Heart right ventricle (tissue), 16 donors: ENCODE measurements at places on chromosomes 1 and 21.

GRCh38 chr1:57615956-57616355, 192.1 kb upstream of the DAB1 start:
- no peak for DNase-seq

DNA sequence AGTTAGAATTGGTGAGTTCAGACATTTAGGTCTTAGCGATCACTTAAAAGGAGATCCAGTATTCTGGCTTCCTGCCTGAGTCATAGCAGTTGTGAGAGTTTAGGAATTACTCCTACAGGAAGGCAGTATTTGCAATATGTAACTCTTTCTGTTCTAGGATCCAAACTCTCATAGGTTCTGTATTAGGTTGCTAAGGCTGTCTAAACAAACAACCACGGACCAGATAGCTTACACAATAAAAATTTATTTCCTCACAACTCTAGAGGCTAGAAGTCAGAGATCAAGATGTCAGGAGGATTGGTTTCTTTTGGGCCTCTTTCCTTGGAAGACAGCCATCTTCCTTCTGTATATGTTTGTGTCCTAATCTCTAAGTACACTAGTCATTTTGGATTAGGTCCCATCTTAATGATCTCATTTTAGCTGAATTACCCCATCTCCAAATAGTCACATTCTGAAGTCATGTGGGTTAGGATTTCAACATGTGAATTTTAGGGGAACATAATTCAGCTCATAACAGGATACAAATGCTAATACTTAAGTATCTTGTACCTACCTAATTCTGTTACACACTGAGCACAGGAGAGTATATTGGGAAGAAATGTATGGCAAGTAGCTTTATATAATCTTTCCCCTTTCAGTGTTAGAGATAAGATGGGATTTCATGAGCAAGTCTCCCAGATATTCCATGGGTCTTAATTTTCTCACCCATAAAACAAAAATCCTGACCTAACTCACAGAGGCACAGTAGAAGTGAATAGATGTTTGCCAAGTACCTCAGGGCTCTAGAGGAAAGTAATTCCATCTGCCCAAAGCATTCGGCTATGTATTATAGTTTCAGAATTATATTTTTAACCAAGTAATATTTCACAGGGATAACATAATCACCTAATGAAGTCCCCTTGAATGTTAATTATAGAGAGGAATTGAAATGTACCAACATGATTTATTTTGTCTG, 144.4 kb downstream of the PTBP2 start:
- no peak for DNase-seq

GRCh38 chr1:199778324-199778955, 249.1 kb upstream of the NR5A2 start:
- no peak for DNase-seq

GRCh38 chr1:40438391-40439015, 11.8 kb upstream of the ZFP69B start:
- DNase-seq, result no peak

GRCh38 chr1:199279872-199280645, 641.2 kb downstream of the PTPRC start:
- no peak for DNase-seq
